ENCODE measurements at places on chromosomes 4 and X.

DNA sequence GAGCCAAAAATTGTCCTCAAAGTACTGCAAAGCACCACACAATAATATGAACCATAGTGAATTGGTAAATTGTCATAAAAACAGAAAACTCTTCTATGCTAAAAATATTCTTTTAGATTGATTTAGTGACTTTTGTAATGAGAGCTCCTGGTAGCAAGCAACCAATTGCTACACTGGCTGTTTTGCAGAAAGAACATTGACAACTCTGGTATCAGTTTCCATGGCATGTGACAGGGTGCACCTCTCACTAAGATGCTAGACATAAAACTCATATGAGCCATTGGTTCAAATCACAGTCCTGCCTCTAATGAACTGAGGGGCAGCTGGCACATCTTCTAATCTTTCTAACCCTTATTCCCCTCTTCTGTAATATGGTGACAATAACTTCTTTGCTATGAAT is 212.2 kb downstream of the HS3ST1 start:
- no peak for DNase-seq

GRCh38 chr4:123495530-123495929 is 98.9 kb downstream of the SPRY1 start:
- no peak for DNase-seq

DNA sequence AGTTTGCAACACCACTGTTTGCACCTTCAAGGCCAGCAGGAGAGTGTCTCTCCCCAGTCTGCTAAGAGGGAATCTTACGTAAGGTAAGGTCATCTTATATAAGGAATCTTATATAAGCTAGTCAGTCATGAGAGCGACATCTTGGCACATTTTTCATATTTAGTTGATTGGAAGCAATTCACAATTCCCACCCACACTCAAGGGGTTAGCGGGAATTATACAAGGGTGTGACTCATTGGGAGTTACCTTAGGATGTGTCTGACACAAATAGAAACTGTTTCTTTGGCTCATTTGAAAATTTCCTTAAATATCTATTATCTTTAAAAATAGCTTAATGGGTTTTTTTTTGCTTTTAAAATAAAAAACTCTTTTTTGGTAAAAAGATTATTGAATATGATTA is 62.1 kb upstream of the GRPR start:
- DNase-seq = no peak

DNA sequence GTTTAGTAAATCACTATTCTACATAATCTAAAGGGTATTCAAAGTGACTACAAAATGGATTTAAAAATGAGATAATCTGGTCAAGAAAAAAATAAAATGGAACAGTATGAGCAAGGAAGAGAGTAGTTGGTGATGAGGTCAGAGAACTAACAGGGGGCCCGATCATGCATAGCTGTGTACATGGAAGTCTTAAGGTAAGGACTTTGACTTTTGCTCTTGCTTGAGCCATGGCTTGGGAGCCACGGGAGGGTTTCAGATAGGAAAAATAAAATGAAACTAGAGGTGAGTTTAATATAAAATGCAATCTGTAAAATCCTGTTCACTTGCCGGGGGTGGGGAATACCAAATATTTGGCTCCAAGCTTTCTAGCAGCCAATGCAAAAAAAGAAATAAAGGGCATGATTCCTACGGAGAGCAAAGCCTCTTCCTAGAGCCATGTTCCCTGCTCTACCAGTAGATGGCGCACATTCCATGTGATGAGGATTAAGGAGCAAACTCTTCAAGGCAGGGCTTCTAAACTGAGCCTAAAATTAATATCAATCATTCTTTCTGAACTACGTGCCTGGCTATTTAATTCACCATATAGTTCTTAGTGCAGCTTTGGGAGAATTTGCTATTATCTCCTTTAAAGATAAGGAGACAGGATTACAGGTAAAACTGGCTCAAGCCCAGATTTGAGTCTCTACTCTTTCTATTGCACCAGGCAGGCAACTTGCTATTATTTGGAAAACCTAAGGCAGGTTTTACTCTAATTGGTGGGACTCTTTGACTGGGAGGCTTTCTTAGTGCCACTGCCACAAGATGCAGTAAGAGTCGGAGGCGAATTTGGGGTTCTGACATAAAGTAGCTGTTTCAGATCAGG is 6.8 kb upstream of the CLCN5 start:
- no peak for DNase-seq

DNA sequence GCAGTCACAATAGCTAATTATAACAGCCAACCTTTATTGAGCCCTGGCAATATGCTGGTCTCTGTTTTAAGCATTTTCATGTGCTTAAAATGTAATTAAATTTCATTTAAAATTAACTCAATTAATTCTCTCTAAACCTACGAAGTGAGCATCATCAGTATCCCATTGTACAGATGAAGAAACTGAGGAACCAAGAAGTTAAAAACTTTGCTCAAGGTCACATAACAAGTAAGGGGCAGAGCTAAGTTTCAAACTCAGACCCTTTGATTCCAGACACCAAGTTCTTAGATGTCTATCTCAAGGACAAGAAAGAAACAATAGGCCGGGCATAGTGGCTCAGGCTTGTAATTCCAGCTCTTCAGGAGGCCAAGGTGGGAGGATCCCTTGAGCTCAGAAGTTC is 55.9 kb upstream of the NFKB1 start:
- no peak for DNase-seq

DNA sequence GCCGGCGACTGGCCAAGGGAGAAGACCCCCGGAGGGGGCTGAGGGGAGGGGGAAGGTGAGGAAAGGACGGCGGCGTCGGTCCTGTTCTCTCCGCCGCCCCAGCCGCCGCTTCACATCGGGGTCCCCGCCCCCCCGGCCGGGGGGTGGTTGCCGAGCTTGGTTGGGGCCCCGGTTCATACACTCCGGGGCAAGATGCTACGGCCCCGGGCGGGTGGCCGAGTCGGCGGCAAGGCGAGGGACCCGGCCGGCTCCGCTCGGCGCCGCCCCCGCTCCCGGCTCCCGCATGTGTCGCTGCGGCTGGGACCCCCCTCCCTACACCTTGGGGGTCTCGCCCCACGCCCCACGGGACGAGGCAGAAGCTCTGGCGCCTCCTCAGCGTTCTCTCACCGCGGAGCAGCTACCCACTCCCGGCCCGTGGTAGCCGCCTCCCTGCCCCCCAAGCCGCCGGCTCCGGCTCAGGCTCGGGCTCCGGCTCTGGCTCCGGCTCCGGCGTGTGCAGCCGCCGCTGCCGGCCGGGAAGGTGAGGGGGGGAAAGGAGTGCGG is 461 bp downstream of the FBXW7 start:
- no peak for DNase-seq

All from vagina (tissue), 2 donors.